ENCODE measurements at places on chromosomes 2 and 18. TPM values are rescaled to one million over a fixed set of nuclear protein-coding genes. Genes with fewer than 3 reads are reported as not detected.

- no peak for DNase-seq
Measured at GRCh38 chr2:85648619-85649018, 19.4 kb downstream of the SFTPB start.

GRCh38 chr2:71559828-71560637 is 106.7 kb downstream of the DYSF start:
- no peak for DNase-seq

- DNase-seq = no peak
Measured at GRCh38 chr2:84904151-84904550, 1.3 kb upstream of the TMSB10 start.

- DNase-seq = no peak
Measured at GRCh38 chr2:241730671-241731293, 3.6 kb upstream of the D2HGDH start.

GRCh38 chr18:60022671-60023276 is 123.0 kb downstream of the PMAIP1 start:
- no peak for DNase-seq

DNA sequence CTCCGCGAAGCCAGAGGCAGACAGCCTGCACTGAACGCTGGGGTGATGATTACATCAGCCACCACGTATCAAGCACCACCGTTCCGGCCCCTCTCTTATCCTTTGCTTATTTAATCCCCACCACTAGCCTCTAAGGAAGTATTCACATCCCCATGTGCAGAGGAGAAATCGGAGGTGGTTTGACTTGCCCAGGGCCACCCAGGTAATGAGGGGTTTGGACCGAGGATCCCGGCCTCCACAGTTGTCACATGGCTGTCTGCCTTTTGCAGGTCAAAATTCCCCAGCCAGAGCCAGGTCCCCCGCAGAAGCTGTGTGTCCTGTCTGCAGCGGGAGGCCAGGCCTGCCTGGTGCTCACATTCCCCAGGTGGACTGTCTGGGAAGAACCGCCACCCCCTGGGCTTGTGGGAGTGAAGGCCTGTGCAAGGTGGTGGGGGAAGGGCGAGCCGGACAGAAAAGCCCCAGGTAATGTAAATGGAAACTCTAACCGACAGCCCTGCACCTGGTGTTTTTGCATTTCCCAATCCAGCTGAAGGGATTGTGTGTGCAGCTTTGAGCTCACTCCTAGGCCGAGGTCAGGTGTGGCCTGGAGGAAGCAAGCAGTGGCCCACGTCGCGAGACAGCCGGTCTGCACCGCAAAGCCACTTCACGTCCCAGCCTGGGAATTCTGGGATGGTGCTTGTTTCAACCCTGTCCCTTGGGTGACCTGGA is 108.5 kb upstream of the ID2 start:
- no peak for DNase-seq

The FEZ2 gene
- total RNA-seq = 17.6 TPM

The MC4R gene
- not detected for total RNA-seq

Measured in activated T-helper 2 cell treated with anti-CD3 and anti-CD28 coated beads, Interferon-gamma antibody, Interleukin-2, Interleukin-4, amounts not matched to agents 10 μg/mL and 5 μg/mL and 100 μg/mL, durations not matched to agents 14 hours and 24 hours and 36 hours (primary cell).